ENCODE measurements at places on chromosomes 6 and 20.

DNA sequence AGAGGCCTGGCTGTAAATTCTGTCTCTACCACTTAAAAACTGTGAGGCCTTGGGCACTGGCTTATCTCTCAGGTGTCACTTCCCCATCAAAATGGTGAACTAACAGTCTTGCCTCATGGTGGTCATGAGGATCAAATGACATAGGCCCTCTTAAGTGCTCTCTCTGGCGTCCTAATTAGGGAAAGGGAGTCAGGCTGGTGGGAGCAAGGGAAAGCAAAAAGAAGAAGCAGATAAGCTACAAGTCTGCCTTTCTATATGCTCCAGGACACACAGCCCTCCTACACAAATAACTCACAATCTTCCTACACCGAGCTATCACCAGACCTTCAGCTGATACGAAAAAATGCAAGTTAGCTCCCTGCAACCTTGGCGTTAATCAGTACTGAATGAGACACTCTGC lies 19.5 kb upstream of the SLC22A16 start:
- no peak for DNase-seq

DNA sequence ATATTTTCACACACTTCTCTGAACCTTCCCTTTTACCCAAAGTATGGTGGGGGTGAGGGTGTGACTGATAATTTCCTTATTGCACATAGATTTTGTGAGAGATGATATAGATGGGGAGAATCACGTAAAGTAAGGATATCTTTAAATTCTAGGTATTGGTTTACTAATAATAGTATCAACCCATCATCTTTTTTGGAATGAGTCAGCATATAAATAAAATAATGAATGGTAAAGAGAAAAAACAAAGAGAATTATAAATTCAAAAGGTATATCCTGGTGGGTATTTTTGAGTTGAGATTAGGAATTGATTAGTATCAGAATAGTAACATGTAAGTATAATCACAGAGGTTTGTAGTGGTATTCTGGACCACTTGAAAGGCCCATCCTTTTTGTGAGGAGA lies 56.1 kb downstream of the MACROD2 start:
- DNase-seq, result no peak

DNA sequence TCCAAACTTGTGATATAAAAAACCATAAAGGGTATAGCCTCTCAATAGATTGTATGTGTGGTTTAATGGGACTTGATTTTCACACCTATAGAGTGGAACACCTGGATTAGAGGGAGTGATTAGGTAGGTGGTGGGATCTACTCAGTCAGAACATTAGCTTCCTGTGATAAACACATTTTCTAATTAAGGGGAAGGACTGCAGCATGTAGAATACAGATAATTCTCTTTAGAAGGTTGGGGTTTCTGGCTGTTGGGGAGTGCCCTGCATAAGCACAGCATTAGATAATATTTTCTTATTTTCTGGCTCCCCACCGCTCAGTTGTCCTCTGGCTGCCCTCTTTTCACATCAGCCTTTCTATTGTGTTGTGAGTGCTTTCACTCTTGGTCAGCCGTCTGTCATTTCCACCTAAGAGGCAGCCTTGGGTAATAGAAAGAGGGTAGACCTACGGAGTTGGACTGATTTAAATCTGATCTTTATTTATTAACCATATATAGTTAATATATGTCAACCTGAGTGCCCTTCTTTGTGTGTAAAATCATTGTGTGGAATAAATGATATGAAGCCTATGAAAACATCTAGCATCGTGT lies 8.0 kb downstream of the CSE1L start:
- DNase-seq, result no peak

- DNase-seq, result no peak
These were observed 237.5 kb downstream of the CD83 start for GRCh38 chr6:14354919-14355572.

DNA sequence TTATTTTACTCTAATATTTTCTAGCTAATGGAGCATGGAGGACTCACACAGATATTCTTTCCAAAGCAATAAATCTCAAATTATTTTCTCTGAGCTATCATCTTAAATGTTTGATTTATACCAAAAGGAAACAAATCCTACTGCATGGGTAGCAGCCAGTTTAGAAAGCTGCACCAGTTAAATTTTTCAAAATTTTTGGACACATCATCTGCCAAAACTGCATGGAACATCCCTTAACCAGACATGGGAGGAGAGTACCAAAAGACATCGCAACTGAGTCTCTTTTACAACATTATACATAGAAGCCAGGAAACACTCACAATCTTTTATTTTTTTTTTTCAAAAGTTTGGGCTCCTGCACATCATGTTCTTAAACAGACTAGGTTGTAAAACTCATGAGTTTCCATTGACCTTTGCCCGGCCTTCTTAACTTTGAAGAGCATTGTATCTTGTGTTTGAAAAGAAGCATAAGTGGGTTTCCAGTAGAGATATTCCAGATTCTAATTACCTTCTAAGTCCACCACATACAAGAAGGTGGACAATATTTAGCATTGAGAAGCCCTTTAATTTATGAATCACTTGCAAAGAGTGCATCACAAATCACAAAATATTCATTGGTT lies 87.7 kb upstream of the HMGCLL1 start:
- no peak for DNase-seq

- DNase-seq, result no peak
These were observed 64.1 kb upstream of the RPS6KA2 start for GRCh38 chr6:166691199-166691598.

- DNase-seq, result no peak
These were observed 21.6 kb upstream of the TRIM27 start for GRCh38 chr6:28945349-28945748.

- DNase-seq, result no peak
These were observed 125.8 kb upstream of the BCLAF1 start for GRCh38 chr6:136415351-136416007.

DNA sequence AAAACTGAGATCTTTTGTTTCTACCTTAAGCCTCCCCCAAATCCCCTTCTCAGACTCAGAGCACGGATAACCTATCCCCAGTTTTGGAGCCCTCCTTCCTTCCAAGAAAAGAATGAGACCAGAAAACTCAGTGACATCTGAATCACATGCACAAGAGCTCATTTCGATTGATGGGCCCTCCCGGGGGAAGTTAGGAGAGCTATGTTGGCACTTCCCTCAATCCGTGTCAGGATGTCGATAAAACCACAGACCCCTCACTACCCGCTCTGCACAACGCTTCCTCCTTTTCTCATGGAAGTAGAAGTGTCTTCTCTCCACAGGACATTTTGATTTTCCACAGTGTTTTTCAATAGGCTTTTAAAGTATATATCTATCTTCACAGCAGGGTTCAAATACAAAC lies 332.4 kb downstream of the HACE1 start:
- DNase-seq, result no peak

DNA sequence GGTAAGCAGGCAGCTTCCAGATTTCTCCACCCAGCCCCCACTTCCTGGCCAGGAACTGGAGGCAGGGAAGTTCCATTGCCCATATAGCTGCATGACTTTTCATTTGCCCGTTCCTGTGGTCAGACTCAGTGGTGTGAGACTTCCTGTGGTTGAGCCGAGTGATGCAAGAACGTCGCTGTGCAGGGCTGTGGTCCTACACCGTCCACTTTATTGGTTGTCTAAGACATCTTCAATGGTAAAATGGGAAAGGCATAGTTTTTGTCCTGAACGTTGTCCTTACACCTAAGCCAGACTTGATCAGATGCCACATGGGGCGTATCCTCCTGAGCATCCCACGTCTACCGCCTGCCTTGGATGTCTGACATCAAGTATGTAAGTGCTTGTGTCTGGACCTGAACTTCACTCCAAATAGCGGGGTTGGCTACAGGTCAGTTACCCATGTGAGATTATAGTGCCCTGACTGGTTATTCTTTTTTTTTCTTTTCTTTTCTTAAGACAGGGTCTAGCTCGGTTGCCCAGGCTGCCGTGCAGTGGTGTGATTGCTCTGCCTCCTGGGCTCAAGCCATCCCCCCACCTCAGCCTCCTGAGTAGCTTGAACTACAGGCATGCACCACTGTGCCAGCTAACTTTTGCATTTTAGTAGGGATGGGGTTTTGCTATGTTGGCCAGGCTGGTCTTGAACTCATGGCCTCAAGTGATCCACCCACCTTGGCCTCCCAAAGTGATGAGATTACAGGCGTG lies 25.9 kb upstream of the GTSF1L start:
- DNase-seq, result no peak

GRCh38 chr6:105035299-105035698 lies 78.4 kb downstream of the LIN28B start:
- no peak for DNase-seq

DNA sequence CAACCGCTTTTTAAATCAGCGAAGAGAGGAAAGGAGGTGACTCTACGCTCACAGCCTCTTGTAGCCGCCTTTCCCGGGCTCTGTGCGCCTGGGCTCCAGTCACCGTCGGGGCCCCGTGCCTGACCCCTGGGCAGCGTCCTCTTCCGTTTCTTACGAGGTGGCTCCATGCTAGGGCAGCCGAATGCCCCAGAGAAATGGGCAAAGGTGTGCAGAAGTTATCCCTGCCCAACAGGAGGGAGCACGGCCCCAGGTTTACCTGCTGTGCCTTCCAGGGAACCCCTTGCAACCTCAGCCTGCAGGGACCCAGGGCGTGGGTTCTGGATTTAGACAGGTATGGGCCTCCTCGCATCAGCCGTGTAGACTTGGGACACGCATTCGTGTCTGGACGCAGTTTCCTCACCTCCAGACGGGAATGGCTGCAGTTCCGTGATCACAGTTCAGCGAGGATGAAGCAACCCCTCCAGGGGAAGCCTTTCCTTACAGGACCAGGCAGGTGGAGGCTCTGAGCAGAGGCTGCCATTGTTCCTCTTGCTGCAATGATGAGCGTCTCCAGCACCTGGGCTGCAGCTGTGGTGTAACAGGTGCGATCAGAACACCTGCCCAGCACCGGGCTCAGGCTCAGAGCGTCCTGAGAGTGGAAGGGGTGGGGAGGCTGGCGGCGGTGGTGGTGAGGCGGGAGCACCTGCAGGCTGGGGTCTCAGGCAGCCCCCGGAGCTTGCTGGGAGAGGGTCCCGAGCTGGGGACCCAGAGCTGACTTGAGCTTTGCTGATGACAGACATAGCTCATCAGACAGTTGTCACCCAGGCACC lies 81.3 kb upstream of the BHLHE23 start:
- no peak for DNase-seq

DNA sequence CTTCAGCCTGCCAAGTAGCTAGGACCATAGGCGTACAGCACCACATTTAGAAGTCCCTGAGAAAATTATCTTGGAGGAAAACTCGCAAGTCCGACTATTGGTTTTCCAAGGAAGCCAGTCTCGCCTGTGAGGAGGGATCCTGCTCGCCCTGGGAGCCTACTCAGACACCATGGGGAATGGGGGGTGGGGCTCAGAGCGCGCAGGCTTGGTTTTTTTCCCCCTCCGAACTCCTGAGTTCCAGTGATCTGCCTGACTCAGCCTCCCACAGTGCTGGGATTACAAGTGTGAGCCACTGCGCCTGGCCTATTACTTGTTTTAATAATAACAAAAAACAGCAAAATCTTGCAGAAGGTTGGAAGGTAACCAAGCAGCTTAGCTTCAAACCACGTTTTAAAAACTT lies 153.7 kb downstream of the OR2B2 start:
- no peak for DNase-seq

DNA sequence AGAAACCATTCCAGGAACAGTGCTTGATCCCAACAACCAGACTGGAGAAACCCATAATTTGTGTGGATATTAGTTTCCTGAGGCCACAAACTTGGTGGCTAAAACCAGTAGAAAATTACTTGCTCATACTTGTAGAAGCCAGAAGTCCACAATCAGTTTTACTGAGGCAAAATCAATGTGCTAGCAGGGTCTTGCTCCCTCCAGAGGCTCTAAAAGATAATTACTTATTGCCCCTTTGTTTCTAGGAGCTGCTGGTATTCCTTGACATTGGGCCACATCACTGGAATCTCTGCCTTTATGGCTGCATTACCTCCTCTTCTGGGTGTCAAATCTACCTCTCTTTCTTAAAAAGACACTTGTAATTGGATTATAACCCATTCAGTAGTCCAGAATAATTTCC lies 142.2 kb upstream of the SAMD5 start:
- DNase-seq, result no peak

DNA sequence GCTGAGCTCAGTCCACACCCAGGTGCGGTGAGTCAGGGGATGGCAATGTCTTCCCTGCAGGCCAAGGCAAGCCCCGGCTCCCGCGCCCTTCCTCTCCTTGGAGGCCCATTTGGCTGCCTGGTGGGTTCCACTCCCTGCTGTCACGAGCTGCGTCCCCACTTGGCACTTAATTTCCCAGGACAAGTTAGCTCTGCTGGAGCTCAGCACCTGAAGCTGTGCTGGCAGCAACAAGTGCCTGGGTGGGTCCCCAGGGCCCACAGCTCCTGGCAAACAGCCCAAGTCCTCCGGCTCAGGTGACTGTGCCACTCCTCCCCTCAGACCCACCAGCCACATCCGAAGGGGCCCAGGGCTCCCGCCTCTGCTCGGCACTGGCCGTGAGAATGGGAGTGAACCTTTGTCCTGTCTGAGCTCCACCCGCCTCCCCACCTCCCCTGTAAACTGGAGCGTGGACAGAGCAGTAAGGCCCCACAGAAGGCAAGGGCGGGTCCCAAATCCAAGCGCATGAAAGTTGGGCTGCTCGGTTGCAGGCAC lies 16.9 kb downstream of the LAMA5 start:
- DNase-seq, result no peak

GRCh38 chr6:74015427-74015826 lies 319.4 kb downstream of the CD109 start:
- no peak for DNase-seq

DNA sequence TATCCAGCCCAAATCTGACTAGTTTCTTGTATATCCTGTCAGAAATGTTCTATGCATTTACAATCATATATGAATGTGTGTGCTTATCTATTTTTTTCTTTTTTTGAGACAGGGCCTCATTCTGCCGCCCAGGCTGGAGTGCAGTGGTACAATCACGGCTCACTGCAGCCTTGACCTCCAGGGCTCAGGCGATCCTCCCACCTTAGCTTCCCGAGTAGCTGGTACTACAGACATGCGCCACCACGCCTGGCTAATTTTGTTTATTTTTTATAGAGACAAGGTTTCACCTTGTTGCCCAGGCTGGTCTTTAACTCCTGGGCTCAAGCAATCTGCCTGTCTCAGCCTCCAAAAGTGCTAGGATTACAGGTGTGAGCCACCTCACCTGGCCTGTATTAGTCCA lies 3.0 kb upstream of the RAB44 start:
- no peak for DNase-seq

GRCh38 chr20:13678944-13679343 lies 40.2 kb upstream of the TASP1 start:
- no peak for DNase-seq

DNA sequence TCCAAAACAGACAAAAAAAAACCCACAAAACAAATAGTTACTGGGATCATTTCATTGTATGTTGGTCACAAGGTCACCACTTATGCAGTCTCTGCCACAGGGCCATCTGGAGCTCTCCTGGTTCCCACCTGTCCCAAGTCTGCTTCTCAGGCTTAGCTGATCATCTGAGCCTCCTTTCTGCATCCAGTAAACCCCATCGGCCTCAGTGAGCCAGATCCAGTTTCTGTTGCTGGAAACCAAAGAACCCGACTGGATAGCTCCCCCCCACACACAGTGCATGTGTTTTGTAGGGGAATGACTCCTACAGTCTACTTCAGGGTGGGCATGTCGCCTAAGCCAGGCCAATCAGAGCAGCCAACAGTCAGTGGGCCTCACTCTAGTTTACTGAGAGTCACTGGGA lies 233.3 kb downstream of the PREX1 start:
- DNase-seq, result no peak

Measured in T-helper 2 cell (primary cell).